Glutamatergic neuron (in vitro differentiated cells): ENCODE measurements at places on chromosomes 5 and 9. TPM values are rescaled to one million over a fixed set of nuclear protein-coding genes. Genes with fewer than 3 reads are reported as not detected.

DNA sequence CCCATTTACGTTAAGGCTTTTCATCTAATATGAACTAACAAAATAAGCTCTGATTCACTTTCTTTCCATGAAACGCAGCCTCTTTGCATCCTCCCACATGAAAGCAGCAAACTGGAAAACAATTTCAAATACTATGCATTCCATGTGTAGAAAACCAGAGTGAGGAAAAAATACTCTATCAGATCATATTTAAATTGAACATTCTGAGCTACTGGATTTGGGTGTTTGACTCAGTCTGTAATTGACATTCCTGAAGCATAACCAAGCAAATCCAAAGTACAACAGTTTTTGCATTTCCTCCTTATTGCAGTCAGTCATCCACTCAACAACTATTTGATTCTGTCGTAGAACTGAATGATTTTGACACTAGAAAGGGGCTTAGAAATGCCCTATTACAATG lies 399.1 kb upstream of the NMUR2 start:
- DNase-seq, result no peak

DNA sequence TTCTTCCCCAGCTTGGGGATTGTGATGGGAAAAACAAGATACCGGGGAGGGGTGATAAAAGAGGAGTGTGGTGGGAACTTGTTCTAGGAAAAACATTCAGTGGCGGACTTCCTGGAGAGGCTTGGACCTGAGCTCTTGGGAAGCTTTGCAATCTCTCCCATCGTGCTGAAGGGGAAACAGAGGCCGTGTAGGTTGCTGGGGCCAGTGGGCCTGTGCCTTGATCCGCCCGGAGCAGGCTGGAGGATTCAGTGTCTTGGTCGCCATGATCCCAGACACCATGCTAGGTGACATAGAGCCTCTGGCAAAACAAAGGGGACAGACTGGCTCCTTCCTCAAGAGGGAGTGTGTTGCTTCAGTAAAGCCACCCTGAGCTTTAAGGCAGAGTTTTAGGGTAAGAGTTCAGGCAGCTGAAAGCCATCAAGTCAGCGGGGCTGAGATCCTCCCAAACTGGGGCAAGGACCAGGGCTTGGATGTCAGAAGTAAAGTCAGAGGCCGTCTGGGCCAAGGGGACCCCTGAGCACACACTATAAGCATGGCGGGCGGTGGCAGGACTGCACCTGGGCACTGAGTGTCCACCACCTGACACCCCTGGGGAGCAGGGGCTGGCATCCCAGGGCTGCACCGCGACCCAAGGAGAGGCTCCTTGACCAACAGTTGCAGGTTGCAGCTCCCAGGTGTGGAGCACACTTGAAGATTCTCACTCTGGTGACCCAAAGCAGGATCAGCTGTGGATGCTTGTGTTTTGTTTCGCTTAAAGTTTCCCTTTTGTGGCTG lies 44.7 kb downstream of the TRIP13 start:
- DNase-seq, result no peak

- DNase-seq, result no peak
Measured at GRCh38 chr9:33291031-33291397, 698 bp downstream of the NFX1 start.

DNA sequence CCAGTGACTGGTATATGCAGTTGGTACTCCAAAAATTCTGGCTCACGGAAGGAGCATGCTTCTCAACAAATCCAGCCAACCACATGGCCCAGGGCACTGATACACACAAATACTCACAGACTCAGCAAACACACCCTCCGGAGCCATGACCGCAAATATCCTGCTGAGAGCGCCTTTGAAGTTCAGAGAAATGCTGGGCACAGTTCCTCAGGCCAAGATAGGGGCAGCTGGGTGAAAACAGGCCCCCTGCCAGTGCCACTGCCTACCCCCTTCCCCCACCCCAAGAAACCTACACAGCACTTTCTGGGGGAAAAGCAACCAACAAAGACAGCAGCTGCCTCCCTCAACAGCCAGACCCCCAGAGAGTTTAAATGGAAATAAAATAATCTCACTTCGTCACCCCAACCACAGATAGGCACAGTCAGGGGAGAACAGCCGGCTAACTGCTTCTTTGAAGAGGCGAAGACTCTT lies 120.0 kb downstream of the C5orf15 start:
- DNase-seq, result no peak

- peak; percentile 22 for DNase-seq
Measured at GRCh38 chr9:114285166-114285867, 37.6 kb upstream of the ORM1 start.

TLX3 gene
- total RNA-seq, result 161 TPM

DNA sequence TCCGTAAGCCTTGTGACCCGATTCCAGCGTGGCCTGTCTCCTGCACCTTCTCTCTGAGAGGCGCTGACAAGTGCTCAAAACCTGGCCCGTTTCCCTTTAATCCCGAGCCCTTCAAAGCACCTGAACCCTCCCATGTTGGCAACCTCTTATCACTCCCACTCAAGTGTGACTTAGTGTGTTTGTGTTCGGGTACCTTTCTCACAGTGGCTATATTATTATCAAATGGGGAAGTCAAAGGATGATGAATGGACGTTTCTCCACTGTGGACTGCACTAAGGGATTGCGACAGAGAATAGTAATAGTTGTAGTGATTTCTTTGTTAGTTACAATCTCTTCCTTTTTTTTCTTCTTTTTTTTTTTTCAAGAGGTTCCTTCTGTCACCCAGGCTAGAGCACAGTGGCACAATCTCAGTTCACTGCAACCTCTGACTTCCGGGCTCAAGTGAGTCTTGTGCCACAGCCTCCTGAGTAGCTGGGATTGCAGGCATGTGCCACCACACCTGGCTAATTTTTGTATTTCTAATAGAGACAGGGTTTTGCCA lies 65.4 kb upstream of the TNFSF8 start:
- DNase-seq, result no peak
